AG20443 (cell line): ENCODE measurements at places on chromosomes 4 and X.

DNA sequence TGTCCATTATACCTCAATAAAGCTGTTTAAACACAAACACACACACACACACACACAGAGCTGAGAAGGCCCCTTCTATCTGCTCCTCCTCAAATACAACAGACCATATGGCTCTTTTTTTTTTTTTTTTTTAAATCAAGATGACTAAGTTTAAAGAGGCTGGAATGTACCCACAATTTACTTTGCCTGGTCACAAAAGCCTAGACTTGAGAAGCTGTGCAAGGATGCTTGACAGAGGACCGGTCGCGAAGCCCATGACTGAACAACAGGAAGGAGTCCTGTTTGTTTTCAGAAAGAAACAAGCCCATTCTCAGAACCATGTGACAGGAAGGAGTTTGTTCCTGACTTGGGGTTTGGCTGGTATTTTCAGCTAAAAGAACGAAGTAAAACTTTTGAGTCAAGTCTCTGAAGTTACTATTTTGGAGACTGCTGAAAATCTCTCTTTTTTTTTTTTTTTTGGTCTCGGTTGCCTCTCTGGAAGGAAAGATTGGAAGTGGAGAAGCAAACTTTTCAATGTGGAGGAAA lies 650.9 kb upstream of the TENM3 start:
- no peak for DNase-seq

GRCh38 chr4:39542611-39543012 lies 15.4 kb upstream of the UGDH start:
- no peak for DNase-seq

- DNase-seq: peak; percentile 19
These were observed 58.1 kb downstream of the PHEX start for GRCh38 chrX:22090181-22090580.

GRCh38 chrX:50471390-50471789 lies 765 bp upstream of the DGKK start:
- no peak for DNase-seq

DNA sequence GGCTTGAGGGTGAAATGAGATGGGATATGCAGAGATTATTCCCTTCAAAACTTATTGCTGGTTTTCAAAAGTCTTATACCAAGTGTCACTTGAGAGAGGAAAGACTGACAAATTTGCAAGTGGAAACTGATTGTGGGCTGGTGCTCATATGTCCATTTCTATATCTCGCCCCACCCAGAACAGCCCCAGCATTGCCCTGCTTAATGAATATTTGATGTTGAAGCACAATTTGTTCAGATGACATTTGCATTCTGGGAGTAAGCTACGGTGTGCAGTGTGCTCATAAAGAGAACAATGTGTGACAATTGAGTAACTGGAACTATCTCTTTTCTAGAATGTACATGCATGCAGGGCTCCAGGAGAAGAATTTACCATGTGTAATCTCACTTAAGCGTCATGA lies 223.5 kb upstream of the TRPC5 start:
- DNase-seq: no peak

DNA sequence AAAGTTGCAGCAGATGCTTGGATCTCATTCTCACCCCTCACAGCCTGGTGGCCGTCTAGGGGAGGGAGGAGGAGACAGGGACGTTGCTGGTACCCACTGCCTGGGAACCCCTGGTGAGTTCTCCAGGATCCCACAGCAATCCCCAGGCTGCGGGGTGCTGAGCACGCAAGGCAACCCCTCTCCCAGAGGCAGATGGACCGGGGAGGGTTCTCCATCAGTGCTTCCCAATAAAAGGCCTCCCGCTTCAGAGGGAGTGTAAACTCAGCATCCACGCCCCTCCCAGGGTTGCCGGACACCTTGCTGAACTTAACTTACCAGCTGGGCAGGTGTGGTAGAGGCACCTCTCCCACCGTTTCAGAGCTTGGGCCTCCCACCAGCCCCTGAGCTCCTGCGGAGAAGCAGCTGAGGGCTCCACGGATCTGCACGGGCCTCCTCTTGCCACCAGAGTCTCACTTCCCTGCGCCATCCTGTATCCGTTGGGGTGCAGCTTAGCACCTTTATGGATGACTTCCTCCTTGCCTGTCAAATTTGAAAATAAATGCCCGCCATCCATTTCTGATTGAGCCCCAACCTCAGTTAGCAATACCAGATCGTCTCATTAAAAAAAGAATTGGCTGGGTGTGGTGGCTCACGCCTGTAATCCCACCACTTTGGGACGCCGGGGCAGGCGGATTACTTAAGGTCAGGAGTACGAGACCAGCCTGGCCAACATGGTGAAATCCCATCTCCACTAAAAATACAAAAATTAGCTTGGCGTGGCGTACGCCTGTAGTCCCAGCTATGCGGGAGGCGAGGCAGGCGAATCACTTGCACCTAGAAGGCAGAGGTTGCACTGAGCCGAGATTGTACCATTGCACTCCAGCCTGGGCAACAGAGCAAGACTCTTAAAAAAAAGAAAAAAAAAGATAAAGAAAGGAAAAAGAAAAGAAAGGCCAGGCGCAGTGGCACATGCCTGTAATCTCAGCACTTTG lies 14.8 kb upstream of the TBC1D14 start:
- DNase-seq: no peak

- DNase-seq: no peak
These were observed 173.4 kb upstream of the JADE1 start for GRCh38 chr4:128635955-128636560.

DNA sequence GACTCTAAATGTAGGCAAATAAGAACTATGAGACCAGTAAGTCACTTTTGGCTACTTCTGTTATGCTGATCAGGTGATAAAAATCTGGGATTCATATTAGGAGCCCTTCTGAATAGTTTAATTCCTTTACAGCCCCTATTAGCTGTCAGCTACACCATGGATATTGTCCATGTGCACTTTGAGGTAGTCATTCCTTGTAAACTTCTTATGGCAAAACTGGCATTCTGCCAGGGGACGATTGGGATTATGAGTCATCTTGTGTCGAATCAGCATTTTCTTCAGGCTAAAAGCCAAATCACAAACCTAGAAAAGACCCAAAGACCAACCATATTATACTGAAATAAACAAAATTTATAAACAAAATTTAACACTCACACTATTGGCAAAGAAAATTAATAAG lies 227.6 kb downstream of the PRDM5 start:
- DNase-seq: no peak

GRCh38 chr4:82809619-82810018 lies 11.0 kb upstream of the SCD5 start:
- DNase-seq: no peak

GRCh38 chr4:105544520-105545286 lies 7.7 kb upstream of the ARHGEF38 start:
- DNase-seq: no peak

DNA sequence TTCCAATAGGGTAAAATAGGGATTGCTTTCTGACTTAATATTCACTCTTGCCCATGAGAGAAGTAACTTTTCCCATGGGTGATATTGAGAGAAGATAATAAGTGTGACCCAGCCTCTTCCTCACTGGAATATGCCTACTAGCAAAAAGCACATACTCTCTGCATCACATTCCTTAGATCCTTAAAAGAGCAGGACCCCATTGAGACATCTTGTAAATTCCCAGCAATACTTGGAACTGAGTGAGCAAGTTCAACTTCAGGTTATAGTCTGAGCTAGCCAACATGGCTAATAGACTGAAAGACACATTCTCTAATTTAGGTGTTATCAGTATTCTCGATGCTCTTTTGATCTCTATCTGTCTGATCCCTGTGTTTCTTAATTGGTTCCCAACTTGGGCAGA lies 1372.3 kb downstream of the STIM2 start:
- DNase-seq: no peak
